ENCODE measurements at places on chromosomes 1 and 21.

DNA sequence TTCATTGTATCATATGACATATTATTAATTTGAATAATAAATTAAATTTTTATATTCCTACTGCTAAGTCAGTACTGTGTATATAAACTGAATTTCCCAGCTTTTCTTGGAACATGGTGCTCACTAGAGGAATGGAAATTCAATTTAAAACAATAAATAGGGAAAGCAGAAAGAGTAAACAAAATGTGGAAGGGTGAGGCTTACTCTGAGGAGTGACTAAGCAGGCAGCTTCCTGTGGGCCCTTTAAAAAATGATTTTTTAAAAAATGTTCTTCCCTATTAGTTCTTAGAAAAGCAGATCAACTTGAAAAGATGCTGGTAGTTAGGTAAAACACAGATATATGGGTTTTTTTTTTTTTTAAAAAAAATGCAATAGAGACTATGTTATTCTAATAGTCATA lies 49.5 kb upstream of the S1PR1 start:
- no peak for DNase-seq

DNA sequence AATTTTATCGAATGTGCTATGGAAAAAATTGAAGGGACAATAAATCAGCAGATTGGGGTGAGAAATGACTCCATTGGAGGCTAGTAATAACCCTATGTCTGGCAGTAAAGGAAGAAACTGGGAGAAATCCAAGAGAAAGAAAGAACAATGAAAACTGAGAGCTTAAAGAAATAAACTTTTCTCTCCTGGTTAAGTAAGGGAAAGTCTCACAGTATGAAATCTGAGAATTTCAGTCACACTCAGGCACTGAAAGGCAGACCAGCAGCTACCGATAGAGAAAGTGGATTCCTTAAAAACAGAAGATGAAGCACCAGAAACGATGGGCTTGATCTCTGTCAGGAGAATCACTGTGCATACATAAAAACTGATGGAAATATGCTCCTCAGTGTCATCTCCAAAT lies 404.2 kb downstream of the PLPP3 start:
- no peak for DNase-seq

- no peak for DNase-seq
These were observed 228.3 kb downstream of the SLC35F3 start for GRCh38 chr1:234132795-234133194.

GRCh38 chr1:109306832-109307273 lies at the start of gene MYBPHL:
TSS of gene MYBPHL (minus strand) at chr1:109307011. CDS start at chr1:109306991, 20 bp downstream.
- peak; percentile 44 for DNase-seq

DNA sequence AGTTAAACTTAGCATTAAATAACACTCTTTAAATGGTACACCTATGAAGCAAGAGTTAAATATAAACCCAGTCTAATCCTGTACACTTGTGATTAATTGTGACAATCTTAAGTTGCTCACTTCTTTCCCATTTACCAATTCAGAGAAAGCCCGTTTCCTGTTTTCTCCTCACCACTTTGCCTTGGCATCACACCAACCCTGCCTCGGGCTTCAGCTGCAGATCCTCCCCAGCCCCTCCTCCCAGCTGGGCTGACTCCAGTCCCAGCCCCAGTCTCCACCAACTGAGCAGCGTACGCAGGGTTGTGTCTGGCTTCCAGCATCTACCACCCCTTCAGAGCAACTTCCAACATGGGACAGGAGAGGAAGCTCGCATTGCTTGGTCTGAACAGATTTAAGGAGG lies 4.1 kb downstream of the PYCR2 start:
- no peak for DNase-seq

GRCh38 chr1:46219551-46220520 lies 16.7 kb downstream of the LURAP1 start:
- no peak for DNase-seq

DNA sequence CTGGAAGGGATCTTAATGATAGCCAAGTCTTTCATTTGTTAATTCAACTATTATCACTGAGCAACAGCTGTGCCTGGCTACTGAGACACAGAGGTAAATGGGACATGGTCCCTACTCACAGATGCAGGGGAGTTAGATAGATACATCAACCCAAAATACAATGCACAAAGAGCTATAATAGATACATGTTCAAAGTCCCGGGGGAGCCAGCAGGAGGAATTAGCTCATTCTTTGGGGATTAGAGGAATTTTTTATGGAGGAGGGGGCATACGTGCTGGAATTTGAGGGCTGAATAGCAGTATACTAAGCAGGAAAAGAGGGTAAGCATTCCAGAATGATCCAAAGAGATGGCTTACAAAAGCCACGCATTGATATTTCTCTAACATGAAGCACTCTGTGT lies 34.6 kb downstream of the C8B start:
- DNase-seq: no peak

DNA sequence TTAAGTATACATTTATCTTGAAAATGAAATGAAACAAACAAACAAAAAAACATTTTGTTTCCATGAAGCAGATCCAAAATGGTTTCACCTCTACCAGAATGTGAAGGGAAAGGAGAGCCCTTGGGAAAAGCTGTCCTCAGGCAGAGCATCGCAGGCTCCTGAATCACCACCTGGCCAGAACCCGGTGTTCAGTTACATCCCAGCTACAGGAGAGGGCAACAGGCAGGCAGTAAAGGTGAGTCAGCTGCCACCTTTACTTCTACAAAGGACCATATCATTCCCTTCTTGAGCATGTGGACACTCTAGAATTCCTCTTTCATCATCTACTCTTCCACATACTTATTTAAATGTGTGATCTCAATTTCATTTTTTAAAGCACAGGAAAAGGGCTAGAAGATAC lies 151.2 kb downstream of the PIGK start:
- DNase-seq: no peak

DNA sequence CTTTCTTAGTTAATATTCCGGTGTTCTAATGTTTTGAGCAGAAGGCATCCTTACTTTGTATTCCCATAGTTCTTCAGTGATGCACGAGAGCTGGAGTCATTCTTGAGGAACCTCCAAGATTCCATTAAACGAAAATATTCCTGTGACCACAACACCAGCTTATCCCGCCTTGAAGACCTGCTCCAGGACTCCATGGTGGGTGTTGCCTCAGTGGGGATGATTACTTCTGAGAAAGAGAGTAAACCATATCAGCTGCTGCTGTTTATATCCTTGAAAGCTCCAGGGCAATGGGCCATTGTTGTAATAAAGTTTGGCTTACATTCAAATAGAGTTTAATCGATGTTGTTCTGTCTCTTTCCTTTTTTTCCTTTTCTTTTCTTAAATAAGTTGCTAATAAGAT lies 93.1 kb downstream of the MACF1 start:
- no peak for DNase-seq

GRCh38 chr1:173168941-173169340 lies 38.2 kb downstream of the TNFSF4 start:
- no peak for DNase-seq

DNA sequence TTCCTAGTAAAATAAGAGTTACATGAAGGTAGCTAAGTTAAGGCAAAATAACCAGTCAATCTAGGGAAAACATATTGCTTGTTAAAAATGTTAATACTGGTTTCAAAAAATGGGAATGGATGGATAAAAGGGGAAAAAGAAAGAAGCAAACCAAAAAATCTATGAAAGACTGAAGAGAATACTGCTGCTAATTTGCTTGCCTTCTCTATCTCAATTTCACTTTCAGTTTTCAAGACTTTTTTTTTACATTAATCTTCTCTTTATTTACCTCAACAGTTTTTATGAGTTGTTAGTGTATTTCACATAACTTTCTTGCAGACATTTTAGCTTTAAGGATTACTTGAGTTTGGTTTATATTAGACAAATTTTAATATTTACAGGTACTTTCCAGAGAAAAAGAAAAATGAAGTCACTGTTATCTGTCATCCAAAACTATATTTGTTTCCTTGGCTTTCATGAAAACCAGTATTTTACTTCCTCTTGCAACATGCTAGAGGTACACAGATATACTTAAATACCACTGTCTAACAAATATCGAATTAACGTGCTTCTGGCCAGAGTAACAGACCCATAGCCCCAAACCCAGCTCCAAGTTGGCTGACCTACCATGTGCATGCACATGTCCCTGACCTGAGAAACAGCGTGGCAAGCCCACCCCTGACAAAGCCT lies 70.7 kb downstream of the COL24A1 start:
- DNase-seq: no peak

GRCh38 chr1:186536273-186536890 lies 75.5 kb upstream of the PDC start:
- DNase-seq: no peak

DNA sequence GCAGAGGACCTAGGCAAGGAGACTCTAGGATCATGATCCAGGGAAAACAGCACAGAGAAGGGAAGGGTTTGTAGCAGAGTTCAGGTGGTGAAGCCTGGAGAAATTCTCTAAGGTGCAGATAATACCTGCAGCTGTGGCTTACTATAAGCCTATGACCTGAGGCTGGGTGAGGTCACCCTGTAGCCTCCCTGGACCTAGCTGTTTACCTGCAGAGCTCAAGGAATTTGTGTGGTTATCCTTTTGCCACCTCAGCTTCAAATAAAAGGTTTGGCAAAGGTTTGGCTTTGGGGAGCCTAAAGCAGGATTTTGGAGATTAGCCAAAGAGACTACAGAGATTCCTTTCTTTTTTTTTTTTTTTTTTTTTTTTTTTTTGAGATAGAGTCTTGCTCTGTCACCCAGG lies 79.5 kb upstream of the ZNF648 start:
- DNase-seq: no peak

GRCh38 chr1:147389532-147390184 lies 147.2 kb downstream of the CHD1L start:
- DNase-seq: peak; percentile 18

- no peak for DNase-seq
These were observed 45.1 kb downstream of the IVNS1ABP start for GRCh38 chr1:185271921-185272320.

DNA sequence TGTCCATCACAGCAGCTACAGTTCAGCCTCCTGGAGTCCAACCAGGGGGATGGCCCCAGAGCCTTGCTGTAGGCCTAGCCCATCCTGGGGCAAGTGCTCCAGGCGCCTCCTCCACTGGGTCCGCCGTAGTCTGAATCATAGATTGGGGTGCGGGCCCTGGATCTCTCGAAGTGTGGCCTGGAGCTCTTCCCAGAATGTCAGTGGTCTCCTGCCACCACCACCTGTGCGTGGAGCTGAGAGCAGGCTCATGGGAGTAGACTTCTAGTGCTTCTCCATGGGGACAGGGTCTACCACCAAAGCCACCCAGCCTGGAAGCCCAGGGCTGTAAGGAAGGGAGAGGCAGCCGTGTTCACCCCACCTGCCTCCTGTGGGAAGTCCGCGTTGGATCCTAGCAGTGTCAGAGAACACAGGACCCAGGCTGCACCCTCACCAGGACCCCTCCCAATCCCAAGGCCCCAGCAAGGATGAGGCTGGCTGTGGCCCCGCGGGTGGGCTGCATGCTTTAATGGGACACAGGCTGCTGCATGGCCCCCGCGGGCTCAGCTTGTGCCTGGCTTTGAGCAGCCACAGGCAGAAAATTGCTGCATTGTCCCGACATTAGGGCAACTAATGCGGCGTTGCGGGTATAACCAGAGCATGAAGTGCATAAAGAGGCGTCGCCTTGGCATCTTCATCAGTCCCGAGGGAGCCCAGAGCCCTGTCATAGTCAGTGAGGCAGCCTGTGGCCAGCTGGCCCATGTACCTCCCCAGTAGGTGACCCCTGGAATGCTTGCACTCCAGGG lies 735 bp upstream of the HES3 start:
- DNase-seq: no peak

Data from NCI-H187 (cell line).